Kidney (tissue), 22 donors: ENCODE measurements at places on chromosomes 7 and 10. TPM values are rescaled to one million over a fixed set of nuclear protein-coding genes. Genes with fewer than 3 reads are reported as not detected.

The VPS50 gene
- polyA plus RNA-seq: 12.9 TPM

GRCh38 chr7:94104301-94104700 lies 100.1 kb upstream of the BET1 start:
- DNase-seq: no peak

GRCh38 chr10:5411941-5412276 lies 448 bp upstream of the NET1 start:
- DNase-seq: no peak

DNA sequence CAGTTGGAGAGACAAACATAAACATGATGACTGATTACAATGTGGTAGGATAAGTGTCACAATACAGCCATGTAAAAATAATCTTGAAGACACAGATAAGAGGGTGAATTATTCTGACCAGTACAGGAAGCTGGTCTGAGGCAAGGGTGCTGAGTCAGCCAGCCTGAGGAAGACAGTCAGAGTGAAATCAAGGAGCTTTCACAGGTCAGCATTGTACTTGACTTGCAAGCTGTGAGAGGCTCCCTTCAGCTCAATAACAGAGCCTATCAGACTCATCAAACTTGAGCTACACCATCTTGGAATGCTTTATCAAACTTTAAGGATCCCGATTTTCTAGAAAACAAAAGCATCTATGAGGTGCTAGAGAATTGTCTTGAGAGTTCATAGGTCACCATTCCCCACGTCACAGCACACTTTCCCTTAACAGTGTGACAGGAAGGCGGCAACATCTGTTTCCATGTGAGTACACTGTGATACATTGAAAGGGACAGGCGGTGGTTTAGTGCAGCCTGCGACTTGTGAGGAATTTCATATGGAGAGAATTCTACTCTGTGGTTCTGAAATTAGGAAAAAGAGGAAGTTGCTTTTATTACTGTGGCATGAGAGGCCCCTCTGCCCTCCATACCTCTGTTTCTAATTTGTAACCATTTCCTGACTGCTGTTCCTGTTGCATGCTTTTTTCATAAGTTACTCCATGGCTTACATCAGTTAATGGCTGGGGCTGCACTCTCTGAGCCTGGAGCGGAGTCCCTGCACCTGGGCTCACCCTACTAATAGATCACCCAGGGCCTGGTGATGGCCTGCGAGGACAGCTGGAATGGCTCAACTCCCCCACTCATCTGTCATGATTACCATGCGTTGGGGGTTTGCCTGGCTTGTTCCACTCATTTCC lies 417.1 kb downstream of the SUGCT start:
- DNase-seq: peak; percentile 36

DNA sequence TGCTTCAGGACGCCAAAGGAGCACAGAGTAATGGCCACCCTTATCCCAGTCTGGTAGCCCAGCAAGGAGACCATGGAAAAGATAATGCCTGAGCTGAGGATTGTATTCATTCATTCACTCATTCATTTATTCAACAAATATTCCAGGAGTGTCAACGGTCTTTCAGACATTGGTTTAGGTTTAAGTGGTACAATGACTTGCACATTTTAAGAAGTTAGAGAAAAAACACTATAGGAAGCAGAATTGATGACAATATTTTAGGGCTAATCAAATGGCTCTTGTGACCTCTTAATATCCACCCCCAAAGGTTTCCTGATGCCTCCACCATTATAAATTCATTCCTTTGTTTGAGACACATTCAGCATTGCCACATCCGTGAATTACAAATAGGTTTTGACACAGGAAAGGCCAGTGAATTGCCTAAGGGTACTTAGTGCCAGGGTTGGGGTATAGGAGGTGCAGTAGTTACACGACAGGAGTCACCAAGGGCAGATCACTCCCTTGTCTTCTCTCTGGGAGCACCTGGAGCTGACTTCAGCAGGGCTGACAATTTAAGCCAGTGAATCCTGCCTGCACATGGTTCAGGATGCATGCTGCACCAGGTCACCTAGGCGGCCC lies 269.5 kb downstream of the CREB5 start:
- DNase-seq: no peak

GRCh38 chr7:19095353-19095860 lies 22.0 kb downstream of the TWIST1 start:
- no peak for DNase-seq
